ENCODE measurements at places on chromosomes 7 and 10. TPM values are rescaled to one million over a fixed set of nuclear protein-coding genes. Genes with fewer than 3 reads are reported as not detected.

DNA sequence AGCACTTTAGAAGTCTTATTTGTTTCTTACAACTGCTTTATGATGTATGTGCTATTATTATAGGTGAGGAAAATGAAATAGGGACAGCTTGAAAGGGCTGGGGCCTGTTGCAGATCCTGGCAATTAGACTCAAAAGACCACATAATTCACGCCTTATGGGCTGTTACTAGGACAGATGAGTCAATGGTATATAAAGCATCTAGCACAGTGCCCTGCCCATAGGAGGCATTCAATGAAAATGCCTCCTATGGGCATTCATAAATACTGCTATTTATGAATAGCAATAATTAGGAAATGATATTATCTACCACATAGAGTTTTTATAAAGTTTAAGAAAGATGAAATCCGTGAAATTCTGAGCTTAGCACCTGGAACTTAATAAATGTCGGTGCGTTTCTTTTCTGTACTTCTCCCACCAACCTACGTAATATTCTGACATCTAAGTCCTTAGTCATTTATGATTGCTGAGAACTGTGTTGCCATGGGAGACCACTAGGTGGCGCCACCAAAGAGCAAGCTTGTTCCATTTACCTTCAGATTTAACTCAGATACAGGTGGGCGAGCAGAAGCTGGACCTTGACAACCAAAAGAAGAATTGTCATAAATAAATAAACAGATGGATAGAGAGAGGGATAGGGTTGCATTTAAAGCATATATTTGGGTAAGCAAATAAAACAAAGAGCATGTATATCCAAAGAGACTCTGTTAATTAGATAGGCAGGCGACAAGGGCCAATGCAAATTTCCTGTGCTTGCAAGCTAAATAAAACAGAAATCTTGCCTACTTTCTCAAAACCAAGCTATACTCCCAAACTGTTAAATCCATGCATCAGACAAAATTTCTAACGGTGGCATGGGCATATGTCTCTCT lies 699.9 kb downstream of the INHBA start:
- peak; percentile 40 for DNase-seq

- peak; percentile 55 for DNase-seq
Measured at GRCh38 chr10:3781468-3782145, 3.4 kb downstream of the KLF6 start.

GRCh38 chr10:92696606-92697383 lies 7.0 kb downstream of the HHEX start:
- DNase-seq: no peak

GRCh38 chr10:34581801-34582532 lies 233.1 kb downstream of the PARD3 start:
- DNase-seq: peak; percentile 56

- DNase-seq: no peak
Measured at GRCh38 chr10:114283091-114283490, 44.0 kb downstream of the VWA2 start.

DNA sequence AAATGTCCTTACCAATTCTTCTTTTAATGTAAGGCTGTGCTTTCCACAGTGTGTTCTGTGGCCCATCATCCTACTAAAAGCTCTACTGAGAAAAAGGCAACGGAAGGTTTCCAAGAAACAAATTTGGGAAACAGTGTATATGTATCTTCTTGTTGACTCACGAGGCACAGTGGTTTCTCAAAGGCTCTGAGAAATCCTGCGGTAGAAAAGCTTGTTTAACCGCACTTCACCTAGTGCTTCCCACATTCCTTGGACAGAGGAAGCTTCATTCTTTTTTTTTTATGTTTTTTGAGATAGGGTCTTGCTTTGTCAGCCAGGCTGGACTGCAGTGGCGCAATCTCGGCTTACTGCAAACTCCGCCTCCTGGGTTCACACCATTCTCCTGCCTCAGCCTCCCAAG lies 84.5 kb downstream of the TACC2 start:
- DNase-seq: no peak

GRCh38 chr7:120876922-120877321 lies 19.0 kb upstream of the TSPAN12 start:
- DNase-seq: no peak

GRCh38 chr7:99642027-99642426 lies 25.3 kb downstream of the ZSCAN25 start:
- peak; percentile 26 for DNase-seq

SH2B2 gene
- 0.56 TPM for total RNA-seq

ARHGEF5 gene
- total RNA-seq: under 0.01 TPM

STEAP4 gene
- total RNA-seq: not detected

Data from IMR-90 (cell line).